CD4-positive, CD25-positive, alpha-beta regulatory T cell (primary cell): ENCODE measurements at places on chromosomes 4 and X. TPM values are rescaled to one million over a fixed set of nuclear protein-coding genes. Genes with fewer than 3 reads are reported as not detected.

FOXO4 gene
- total RNA-seq: 49.9 TPM

DNA sequence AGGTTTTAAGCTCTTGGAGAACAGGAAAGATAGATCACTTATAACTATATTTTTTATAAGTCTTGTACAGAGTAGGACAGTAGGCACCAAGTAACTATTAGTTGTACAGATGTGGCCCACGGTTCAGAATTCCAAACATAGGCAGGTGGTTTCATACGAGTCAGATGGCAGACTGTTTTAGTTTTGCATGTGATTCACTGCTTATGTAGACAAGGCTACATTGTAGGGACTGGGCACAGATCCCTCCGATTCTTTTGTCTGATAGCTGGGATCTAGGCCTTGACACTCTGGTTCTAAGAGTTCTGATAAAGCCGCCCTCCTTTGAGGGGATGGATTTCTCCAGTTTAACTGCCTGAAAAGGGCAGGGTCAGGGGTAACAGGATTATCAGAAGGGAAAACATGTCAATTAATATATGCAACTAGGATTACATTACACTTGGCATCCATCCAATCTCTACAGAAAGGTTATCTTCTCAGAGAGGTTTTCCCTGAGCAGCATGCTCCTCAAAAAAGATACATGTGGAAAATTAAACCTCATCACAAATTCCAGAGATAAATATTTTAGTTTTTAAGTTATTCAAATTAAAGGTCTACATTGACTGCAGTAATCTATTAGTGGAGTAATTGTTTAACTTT, 87.8 kb downstream of the SPRY1 start:
- no peak for DNase-seq

- DNase-seq: no peak
These were observed 149.3 kb upstream of the GYPA start for GRCh38 chr4:144289667-144290428.

GRCh38 chrX:129557844-129558480, 17.9 kb downstream of the OCRL start:
- DNase-seq: no peak

TMPRSS11D gene
- not detected for total RNA-seq

DNA sequence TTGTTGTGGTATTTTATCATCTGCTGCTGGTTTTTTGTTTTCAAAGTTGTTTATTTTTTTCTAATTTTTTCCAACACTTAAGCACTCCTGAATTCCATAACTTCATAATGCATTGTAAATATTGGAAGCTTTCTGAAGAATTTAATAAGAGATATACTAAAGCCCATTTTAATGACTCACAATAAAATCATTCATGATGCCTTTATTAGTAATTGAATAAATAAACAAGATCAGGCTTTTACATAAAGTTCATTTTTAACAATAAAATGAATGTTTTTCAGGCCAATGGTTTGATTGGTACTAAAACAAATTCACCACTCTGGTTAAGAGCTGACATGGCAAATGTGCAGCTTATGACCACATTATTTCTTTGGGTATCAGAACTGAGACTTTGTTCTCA, 408.2 kb upstream of the SMIM31 start:
- DNase-seq: no peak

CT83 gene
- total RNA-seq: not detected

- no peak for DNase-seq
These were observed 10.3 kb downstream of the EGFL6 start for GRCh38 chrX:13579661-13580060.

DNA sequence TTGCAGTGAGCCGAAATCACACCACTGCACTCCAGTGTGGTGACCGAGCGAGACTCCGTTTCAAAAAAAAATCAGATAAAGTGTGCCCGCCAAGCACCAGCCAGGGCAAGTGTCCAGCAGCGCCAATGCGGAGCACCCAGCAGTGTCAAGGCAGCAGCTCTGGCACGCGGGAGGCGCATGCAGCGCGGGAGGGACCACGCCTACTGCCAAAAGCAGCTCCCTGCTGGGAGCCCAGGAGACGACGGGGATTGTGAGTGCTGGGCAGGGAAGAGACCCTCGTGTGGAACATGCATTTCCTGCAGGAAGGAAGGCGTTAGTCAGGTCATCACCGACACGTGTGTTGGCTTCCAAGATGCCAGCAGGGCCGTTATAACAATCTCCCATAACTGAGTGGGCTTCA, 10.4 kb downstream of the FAM53A start:
- DNase-seq: no peak

DNA sequence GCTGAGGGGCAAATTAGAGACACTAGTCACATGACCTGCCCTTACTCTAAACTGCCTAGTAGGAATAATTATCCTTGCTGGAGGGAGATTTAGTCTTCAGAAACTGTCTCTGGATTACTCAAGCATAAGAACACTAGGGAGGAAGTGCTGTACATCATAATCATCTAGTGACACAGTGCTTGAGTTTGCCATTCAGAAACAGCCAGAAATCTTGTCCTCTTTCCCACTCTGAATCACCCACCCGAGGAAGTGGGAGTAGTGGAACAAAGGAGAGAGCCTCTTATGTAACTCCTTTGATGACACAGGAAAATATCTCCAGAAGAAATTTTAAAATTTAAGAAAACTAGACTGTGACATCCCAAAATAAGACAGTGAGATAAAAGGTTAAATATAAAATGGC, 69.3 kb upstream of the PCDH19 start:
- DNase-seq: no peak

- no peak for DNase-seq
These were observed 541.4 kb downstream of the ADGRL3 start for GRCh38 chr4:61741327-61742096.

DNA sequence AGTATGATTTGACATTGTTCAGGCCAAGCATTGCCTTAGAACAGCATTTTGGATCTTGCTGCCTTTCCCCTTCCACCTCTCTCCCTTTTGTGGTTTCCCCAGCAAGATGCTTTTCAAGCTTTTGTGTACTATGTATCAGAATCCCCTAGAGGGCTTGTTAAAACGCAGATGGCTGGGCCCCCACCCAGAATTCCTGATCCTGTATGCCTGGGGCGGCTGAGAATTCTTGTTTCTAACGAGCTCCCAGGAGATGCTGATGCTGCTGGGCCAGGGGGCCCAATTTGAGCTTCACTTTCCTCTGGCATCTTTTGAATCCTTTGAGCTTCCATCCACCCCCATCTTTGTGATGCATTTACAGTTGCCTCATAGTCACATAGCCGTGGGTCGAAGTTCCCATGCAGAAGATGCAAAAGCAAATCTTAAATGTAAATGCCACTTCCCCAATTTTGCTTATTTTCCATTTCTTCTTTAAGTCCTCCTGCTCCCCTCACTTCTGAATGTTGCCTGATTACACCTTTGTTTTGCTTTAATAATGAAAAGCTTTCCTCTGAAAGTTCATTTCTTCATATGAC, 18.5 kb downstream of the HCCS start:
- DNase-seq: no peak

DNA sequence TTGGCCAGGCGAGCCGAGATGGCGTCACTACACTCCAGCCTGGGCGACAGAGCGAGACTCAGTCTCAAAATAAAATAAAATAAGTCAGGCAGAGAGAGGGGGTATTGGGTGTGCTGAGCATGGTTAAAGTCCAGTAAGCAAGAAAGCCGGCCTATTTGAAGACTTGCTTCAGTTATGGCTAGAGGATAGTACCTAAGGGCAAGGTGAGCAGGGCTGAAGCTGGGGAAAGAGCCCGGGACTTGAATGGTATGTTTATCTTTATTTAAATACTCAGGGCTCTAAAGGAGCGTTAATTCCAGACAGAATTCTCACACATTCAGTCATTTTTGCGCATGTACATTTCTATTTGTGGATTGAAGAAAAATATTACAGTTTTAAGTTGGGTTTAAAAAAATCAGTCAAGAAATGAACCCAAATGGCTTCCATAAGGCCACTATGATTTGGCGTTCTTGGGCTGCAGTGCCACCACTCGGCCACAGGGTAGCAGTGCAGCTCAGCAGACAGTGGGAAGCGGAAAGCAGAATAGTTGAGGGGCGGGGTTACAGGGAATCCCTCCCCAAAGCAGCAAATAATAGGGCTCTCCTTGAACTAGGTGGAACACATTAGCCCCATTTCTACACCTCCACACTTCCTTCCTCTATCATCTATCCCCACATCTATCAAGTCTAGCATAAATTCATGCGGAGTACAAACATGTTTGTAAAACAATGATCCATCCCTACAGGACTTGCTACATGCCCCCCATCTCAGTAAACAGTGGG, 37.2 kb upstream of the SH3D19 start:
- peak; percentile 67 for DNase-seq

DNA sequence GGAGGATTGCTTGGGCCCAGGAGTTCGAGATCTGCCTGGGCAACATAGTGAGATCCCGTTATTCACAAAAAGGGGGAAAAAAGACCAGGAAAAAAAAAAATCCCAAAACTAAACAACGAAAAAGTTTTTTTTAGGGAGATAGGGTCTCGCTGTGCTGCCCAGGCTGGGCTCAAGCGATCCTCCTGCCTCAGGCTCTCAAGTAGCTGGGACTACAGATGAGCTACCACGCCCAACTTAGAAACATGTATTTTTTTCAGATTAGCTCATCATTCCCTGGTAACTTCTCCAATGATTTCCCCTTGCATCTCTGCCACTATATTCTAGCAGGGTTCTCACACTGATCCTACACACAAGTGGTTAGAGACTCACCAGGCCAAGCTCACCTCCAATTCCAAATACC, 24.4 kb upstream of the IRAK1 start:
- DNase-seq: no peak

DNA sequence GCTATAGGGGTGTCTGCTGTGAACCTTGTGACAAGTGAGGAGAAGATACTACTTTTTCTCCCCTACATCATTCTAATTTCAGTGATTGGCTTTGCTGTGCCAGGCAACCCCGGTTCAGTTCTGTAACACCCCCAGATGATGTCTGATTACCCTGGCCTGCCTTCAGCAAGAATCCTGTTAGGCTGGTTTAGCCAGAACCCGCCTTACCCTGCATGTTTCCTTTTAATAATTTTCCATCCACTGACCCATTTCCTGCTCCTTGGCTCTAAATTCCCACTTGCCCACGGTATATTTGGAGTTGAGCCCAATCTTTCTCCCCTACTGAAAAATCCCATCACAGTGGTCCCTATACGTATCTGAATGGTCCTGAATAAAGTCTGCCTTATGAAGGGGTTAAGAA, 46.5 kb upstream of the HPSE start:
- no peak for DNase-seq

DNA sequence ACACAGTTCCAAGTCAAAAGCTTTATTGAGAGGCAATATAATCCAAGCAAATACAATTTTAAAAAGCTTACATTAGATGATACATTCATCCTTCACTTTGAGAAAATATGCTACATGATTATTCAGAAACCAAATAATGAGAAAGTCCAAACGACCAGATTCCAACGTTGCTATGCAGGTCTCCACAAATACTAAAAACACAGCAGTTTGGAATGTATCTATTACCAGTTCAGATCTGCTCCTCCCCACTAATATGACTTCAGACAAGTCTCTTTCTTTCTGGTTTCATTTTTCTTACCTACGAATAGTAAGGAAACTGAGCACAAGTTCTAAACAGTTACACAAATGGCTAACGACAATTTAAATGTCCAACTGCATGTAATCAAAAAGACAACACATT, 9.5 kb downstream of the NAF1 start:
- no peak for DNase-seq

DGAT2L6 gene
- not detected for total RNA-seq

LPAR4 gene
- total RNA-seq: not detected

- no peak for DNase-seq
These were observed 70.4 kb upstream of the ANXA3 start for GRCh38 chr4:78481180-78481579.

- no peak for DNase-seq
These were observed 14.3 kb upstream of the FAM3A start for GRCh38 chrX:154530286-154530685.

GRCh38 chr4:70179811-70180210, 15.7 kb upstream of the ODAM start:
- DNase-seq: no peak

GRCh38 chrX:71378732-71379131, 12.6 kb downstream of the TAF1 start:
- no peak for DNase-seq

DNA sequence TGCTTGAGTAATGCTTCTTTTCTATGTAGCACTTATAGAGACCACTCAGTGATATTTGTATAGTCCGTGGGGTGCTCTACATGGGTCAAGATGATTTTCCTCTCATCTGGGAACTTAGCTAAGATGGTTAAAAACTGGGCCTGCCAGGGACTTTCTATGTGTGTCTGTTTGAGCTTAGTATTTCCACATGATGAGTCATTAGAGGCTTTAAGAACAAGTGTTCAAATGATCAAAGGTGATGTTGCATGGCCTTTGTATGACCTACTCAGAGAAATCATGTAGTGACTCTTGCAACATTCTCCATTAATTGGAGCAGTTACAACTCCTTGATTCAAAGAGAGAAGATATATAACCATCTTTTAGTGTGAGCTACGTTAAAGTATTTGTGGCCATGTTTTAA, 1480.5 kb upstream of the IGFBP7 start:
- no peak for DNase-seq

NUP54 gene
- total RNA-seq: 74.8 TPM

- no peak for DNase-seq
These were observed 3.1 kb downstream of the CXXC4 start for GRCh38 chr4:104491481-104492182.

GRCh38 chr4:105808750-105809041, 86.6 kb upstream of the NPNT start:
- DNase-seq: no peak

DNA sequence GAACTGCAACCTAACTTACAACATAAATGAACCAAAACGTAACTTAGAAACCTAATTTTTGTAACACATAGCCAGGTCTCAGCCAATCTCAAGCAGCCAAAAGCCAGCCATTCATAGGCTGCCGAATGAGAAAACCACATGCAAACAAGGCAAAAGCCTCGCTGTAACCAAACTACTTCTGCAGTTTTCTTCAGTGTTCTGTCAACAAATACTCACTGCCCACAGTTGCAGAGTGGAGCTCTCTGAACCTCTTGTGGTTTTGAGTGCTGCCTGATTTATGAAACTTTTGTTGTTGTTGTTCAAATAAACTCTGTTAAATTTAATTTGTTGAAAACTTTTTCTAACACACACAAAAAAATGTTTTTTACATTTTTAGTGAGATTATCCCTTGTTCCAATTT, 251.2 kb downstream of the PAPSS1 start:
- DNase-seq: no peak

DNA sequence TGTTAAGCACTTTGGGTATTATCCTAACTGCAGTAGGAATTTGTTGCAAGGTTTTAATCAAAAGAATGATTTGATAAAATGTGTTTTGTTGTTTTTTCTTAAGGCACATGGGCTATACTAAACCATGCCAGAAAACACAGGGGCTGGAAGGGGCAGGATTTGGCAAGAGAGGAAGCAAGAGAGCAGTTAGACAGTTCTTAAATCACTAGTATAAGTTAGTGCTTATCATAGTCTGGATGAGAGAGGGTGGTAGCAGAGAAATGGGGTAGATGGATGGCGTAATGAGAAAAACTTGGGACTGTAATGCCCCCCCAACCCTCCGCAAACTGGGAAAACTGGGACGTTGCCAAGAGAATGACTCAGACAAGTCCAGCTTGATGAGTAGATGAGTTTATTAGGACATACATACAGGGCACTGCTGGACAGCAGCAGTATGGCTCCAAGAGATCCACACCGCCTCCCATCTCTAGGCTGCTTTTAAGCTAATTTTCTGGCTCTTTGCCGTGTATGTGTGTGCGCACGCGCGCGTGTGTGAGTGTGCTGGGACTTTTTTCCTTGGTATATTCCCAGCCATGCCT, 151.5 kb downstream of the PDLIM5 start:
- DNase-seq: no peak

- no peak for DNase-seq
These were observed 1008.0 kb downstream of the RAPGEF2 start for GRCh38 chr4:160110891-160111290.

- DNase-seq: no peak
These were observed 29.6 kb downstream of the SMARCA1 start for GRCh38 chrX:129493643-129494042.
